RPMI8226 (cell line): ENCODE measurements at places on chromosomes 2 and 18.

DNA sequence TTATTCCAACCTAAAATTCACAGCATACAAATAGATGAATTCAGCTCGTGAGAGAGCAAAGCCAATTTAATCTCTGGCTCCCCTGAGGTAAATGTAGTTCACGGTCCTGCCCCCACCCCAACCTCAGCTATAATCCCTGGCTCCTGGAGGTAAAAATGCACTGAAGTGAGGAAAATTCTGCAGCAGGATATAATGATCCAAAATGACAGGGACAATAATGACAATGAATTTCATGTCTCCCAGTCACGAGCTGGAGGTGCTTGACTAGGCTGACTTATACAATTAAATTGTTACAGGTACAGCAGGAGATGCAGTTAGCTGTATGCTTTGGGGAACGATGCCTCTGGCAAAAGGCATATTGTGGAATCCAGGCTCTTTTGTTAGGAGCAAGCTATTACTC is 82.0 kb downstream of the GPD2 start:
- no peak for DNase-seq

DNA sequence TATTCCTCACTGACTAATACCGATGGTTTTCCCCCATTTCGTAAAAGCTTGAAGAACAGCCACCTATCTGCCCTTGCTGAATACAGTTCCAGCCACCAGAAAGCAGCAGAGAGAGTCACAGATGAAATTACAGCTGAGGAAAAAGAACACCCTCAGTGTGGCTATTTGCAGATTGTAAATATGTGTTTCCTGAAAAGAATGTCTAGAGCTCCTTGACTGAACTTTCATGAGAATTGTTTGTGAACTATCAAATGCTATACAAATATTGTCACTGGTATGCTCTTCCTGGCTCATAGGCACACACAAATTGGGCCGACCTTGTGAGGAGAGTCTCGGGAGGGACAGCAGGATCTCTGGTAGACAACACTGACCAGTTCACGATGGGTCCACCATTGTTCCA is 58.1 kb upstream of the TTC39C start:
- DNase-seq: no peak

- DNase-seq: no peak
These were observed 160.3 kb downstream of the SEPTIN10 start for GRCh38 chr2:109453371-109453995.

DNA sequence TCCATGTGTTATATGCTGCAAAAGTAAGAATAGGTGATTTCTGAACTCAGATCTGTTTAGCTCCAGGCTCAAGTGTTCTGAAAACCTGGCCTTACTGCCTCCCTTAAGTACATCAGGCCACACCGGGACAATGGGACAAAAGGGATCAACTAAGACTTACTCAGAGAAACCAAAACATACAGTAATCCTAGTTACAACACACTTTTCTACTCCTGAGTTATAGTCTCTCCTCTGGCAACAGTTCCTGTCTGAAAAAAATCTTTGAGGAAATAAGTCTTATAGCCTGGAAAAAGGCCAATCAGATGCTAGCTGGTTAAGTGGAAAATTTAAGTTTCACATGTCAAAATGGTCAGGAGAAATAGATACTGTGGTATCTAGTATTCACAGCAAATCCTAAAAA is 5.6 kb downstream of the METTL5 start:
- no peak for DNase-seq

DNA sequence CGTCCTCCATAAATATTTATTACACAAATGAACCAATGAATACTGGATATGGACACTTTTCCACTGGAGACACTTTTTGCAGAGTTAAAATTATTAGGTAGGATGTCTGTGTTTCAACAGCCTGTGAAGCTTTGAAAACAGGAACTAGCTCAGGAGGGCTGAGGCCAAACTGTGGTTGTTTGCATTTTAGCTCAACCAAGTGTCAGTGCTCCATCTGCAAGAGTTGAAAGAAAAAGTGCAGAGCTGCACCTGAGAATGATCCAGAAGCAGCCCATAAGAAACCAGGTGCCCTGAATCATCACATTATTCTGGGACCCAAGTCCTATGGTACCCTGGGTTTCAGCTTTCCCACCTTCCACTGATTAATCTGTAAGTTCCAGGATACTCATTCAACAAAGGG is 180.4 kb downstream of the TRIB2 start:
- no peak for DNase-seq

- no peak for DNase-seq
These were observed 322.2 kb upstream of the HS6ST1 start for GRCh38 chr2:128640845-128641360.

GRCh38 chr2:143745060-143745459 is 615.8 kb downstream of the ARHGAP15 start:
- DNase-seq: no peak

DNA sequence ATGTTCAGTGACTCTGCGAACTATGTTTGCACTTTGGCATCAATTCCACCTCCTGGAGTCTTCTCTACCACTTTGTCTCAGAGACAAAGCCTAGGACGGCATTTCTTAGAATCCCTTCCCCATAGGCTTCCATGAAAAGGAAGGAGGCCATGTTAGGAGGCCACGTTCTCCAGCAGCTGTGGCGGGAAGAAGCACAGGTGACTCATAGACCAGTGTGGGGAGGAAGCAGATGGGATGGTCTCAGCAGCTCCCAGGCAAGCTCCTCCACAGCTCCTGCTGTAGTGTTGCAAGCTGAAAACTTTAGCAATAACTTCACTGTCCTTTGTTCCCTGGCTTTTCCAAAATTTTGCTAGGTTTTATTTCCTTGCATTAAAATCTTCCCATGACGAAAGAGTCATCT is 781.3 kb upstream of the ID2 start:
- DNase-seq: no peak

GRCh38 chr2:112483831-112484230 is 1.9 kb downstream of the TTL start:
- no peak for DNase-seq

DNA sequence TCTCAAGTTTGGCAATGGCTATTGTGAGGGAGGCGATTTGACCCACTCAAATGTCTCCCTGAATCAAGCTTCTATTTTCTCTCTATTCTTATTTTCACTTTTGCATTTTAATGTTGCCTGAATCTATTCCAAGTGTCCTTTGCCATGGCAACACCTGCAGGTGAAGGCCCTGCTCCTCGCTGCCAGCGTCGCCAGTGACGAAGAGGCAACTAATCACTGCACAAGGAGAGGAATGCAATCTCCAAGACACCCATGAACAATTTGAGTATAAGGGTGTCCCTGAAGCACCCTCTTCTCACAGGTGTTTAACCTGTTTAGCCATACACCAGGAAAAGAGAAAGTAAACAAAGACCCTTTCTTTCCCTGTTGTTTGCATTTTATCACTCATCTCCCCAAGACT is 165.6 kb upstream of the VRK2 start:
- DNase-seq: no peak

DNA sequence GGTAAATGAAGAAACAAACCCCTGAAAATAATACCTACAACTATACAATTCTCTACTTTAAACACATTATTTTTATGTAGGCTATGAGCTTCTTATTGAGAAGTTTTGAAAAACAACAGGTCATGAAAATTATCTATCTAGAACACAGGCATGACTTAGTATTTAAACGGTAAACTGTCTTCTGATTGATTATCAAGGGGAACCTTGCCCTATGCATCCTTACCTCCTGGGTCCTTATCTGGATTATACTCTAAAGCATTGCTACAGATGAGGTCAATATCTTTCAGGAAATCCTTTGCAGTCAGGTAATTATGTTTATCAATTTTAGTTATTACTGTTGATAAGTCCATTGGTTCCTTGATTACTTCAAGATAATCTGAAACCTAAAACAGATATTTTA is 144.3 kb downstream of the ATAD2B start:
- DNase-seq: no peak

DNA sequence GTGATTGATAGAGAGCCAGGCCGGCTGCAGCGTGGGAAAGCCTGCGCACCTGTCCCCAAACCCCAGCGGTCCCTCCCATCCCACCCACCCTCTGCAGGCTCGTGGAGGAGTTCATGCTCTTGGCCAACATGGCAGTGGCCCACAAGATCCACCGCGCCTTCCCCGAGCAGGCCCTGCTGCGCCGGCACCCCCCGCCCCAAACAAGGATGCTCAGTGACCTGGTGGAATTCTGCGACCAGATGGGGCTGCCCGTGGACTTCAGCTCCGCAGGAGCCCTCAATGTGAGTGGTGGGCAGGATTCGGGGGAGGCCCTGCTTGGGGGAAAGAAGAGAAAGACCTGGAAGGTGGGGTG is 48.9 kb upstream of the ALPP start:
- DNase-seq: no peak

- DNase-seq: peak; percentile 79
These were observed 124.3 kb downstream of the RBMS1 start for GRCh38 chr2:160368988-160369930.

GRCh38 chr2:220512419-220512818 is 885.0 kb downstream of the SLC4A3 start:
- no peak for DNase-seq

- DNase-seq: no peak
These were observed 72.6 kb downstream of the LRRFIP1 start for GRCh38 chr2:237699870-237700511.

GRCh38 chr2:175690113-175690837 is 311.8 kb downstream of the LNPK start:
- DNase-seq: peak; percentile 64

DNA sequence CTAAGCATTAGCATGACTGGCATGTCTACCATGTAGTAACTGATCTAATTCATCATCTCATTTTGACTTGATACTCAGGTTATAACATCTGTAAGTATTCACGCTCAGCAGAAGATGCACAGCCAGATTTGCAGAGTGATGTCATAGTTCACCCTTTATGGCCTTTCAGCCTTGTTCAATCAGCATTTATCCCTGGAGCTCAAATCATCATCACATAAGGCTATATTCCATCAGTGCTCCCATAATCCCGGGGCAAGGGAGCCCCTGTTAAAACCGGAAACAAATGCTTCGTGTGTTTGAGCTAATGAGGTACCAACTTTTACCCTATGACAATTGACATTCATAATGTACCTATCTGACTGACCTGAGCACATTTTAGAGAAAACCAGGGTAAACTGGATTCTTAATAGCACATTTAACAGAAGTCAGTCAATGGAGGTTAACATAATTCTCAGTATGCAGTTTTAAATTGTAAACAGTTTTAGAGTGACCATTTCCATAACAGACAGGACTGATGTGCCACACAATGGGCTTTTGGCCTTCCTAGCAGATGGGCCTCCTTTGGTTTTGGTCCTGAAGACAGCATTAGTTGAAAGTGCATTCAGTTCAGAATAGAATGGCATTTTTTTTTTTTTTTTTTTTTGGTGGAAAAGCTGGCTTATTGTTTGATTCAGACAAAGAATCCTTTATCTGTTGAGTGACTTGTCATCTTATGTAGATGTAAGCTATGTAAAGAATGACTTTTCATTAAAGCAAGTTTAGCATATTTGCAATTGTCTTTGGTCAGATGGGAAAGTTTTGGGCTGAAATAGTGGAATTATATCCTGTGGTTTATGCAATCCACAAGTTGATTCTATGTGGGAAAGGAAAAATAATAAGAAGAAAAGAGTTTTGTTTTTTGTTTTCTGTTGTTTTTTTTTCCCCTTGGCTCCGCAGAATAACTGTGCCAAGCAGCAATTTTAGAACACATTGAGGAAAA is 866.0 kb upstream of the ACVR2A start:
- no peak for DNase-seq

DNA sequence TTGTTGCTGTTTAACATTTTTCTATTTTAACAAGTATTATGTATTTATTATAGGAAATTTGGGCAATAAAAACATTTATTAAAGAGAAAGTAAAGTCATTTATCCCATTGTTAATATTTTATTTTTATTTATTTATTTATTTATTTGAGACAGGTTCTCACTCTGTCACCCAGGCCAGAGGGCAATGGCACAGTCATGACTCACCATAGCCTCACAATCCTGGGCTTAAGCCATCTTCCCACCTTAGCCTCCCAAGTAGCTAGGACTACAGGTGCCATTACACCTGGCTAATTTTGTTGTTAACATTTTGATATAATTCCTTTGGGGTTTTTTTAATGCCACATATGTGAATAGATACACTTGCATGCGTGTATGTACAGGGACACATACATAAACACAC is 165.9 kb upstream of the STON1 start:
- no peak for DNase-seq

DNA sequence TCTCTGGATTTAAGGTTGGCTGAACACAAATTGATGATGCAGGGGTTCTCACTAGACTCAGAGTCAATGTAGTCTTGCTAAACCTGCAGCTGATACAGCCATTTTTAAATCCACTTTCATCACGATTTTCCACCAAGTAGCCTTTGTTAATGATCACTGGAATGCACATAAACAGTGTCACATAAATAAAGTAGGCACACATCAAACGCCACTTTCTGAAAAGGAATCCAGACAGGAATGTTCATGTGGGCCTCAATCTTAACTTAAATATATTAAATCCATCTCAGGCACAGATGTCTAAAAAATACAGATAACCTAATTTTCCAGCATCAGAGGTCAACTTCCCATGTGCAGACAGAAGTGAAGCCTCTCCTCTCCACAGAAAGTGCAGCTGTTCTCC is 58.3 kb downstream of the LAMA1 start:
- DNase-seq: no peak

DNA sequence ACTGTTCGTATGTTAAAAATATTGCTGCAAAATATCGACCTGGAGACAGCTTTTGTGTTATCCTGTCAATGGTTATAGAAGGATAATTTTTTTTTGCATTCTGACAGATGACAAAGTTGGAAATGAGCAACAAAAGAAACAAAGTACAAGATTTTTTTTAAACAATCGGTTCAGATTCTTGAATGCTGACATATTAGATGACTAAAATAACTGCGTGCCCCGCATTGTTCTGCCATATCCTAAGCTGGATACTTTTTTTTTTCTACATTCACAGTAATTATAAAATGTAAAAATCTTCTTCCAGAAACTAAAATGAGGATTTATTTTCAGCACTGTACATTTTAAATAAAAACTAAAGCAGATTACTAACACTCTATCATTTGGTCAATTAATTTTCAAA is 67.1 kb downstream of the ABCG8 start:
- DNase-seq: no peak

- DNase-seq: peak; percentile 17
These were observed 51.8 kb downstream of the ADD2 start for GRCh38 chr2:70716131-70716743.

DNA sequence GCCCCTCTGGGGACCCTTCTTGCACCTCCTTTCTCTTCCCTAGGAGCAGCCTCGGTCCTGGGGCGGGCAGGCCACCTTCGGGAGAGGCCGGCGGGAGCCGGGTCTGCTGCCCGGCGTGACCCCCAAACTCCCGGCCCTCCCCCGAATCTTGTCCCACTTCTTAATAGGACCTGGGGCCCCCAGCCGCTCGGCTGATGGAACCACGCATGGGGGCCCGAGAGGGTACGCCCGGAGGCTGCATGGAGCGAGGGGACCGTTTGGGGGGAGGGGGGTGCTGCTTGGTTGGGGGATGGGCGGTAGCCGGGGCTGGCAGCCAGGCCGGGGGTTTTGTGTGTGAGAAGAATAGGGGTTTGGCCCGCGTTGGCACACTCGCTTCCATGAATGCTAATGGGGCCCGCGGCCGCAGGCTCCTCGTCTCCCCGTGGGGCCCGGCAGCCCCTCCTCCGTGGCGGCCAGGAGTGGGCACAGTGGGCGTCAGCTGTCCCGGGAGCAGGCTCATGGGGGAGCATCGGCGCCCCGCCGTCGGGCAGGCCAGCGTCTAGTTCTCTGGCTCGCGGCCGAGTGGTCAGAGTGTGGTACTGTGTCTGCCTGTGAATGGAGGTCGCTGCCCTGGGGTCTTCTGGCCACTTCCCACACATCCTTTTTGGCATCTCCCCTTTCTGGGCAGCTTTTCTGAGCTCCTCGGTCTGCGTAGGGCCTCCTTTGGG is 1.0 kb downstream of the GAREM2 start:
- no peak for DNase-seq

- DNase-seq: peak; percentile 11
These were observed 1.4 kb downstream of the OLA1 start for GRCh38 chr2:174246944-174247381.
